ENCODE measurements at places on chromosomes 13 and 19. TPM values are rescaled to one million over a fixed set of nuclear protein-coding genes. Genes with fewer than 3 reads are reported as not detected.

GRCh38 chr19:39264306-39265290 is 3.6 kb upstream of the IFNL2 start:
- DNase-seq = no peak
- no peak overlapping the region for H3K27ac ChIP-seq
- H3K27me3 ChIP-seq = peaks cover 14% of the 10 kb centered on the region
- no peaks in the 10 kb centered on the region for H3K36me3 ChIP-seq

DNA sequence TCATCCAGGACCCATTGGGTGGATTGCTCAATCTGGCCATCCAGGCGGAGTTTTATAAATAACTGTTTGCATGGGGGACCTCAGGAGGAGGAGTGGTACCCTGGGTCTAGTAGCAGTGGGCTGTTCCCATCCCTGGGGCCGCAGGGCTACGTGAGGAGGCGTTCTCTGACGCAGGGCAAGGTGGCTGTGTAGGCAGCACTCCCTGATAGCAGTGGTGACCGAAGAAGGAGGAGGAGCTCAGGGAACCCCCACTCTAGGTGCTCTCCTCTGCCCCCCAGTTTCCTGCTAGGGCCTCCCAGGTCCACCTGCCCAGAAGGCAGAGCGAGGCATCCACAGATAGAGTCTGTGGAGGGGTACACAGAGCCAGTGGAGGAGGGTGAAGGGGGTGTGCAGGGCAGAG is 64.1 kb downstream of the CCNE1 start:
- no peak for DNase-seq
- no peak overlapping the region for H3K27ac ChIP-seq
- H3K27me3 ChIP-seq = peaks cover 19% of the 10 kb centered on the region

GRCh38 chr13:113996081-113996911 is 22.4 kb upstream of the C13orf46 start:
- H3K4me3 ChIP-seq = no peak overlapping the region
- H3K36me3 ChIP-seq = peaks cover 5% of the 10 kb centered on the region
- no peak overlapping the region for H3K27ac ChIP-seq
- peaks cover 3% of the 10 kb centered on the region for H3K4me1 ChIP-seq

DNA sequence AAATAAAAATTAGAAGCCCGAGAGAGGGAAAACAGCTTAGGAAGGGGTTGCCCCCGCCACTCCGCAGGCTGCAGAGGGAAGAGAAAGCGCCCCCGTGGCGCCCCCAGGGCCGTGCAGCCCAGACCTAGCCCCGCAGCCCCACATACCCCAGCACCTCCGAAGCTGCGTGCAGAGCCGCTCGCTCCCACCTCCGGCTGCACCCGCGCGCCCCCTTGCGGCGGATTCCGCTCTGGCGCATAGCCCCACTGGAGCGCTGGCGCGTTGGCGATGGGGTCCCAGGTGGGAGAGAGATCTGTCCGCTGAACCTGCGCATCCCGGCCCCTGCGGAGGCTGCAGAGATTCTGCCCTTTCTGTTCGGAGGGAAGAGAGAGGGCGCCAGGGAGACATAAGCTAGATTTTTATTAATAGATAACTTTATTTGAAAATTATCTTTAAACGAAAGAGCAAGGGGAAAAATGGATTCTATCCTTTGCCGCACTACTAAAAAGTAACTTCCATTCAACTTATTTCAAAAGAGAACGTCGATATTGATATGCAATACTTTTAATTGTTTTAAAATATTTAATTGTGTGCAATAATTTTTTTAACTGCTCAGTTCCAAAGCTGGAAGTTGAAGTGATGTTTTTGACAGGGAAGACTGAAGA is 11.7 kb upstream of the CLN5 start:
- peak overlapping the region; percentile 72 for H3K4me3 ChIP-seq
- H3K36me3 ChIP-seq = no peaks in the 10 kb centered on the region
- H3K27ac ChIP-seq = no peak overlapping the region
- peaks cover 5% of the 10 kb centered on the region for H3K27me3 ChIP-seq
- H3K4me1 ChIP-seq = peaks cover 4% of the 10 kb centered on the region
- peak; percentile 86 for DNase-seq

Gene CEACAM6
- total RNA-seq = not detected

Gene SMIM44
- not detected for total RNA-seq

- H3K27me3 ChIP-seq = no peaks in the 10 kb centered on the region
- peaks cover 57% of the 10 kb centered on the region for H3K4me1 ChIP-seq
- no peak for DNase-seq
- H3K36me3 ChIP-seq = peaks cover 33% of the 10 kb centered on the region
Measured at GRCh38 chr19:33376423-33376822, 2.9 kb downstream of the CEBPG start.

GRCh38 chr19:15488489-15489226 is 9.4 kb upstream of the PGLYRP2 start:
- no peak for DNase-seq
- H3K27me3 ChIP-seq = no peaks in the 10 kb centered on the region
- H3K4me1 ChIP-seq = no peaks in the 10 kb centered on the region
- no peak overlapping the region for H3K27ac ChIP-seq
- H3K36me3 ChIP-seq = no peaks in the 10 kb centered on the region
- H3K4me3 ChIP-seq = no peak overlapping the region

DNA sequence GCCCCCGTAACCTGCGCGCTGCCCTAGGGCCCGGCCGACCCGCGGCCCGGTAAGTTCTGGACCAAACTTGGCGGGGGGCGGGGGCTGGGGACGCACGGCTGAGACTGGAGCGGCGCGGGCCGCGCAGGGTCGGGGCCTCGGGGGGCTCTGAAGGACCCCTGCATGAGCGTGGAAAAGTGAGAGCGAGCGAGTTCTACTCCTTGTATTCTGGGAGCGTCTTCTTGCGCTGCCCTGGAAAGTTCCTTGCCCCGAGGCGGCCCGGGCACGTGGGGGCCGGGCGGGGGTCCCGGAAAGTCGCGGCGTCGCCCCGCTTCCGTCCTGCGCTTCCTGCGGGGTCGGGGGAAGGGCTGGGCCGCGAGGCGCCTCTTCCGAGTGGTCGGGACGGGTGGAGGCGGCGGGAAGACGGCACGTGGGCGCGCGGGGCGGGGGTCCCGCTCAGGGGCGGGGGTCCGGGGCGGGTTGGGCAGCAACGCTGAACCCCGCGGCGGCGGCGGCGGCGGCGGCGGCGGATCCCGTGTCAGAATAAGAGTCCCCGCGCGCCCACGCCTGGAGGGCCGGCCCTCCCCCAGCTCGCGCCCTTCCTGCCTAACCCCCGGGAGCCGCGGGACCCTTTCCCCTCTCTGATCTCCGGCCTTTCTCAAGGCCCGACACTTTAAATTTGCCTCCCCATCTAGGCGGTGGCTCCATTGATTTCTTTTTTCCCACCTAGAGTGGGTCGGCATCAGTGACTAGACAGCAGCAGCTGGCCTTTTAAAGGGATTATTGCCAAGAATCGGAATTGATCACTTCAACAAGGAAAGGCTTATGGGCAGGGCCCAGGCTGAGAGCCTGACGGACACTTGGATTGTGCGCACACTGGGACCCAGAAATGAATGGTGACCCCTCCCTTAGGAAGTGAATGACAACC is 749 bp downstream of the GATAD2A start:
- H3K4me1 ChIP-seq = peaks cover 76% of the 10 kb centered on the region
- peak overlapping the region; percentile 95 for H3K4me3 ChIP-seq
- H3K27me3 ChIP-seq = no peaks in the 10 kb centered on the region
- DNase-seq = peak; percentile 34

DNA sequence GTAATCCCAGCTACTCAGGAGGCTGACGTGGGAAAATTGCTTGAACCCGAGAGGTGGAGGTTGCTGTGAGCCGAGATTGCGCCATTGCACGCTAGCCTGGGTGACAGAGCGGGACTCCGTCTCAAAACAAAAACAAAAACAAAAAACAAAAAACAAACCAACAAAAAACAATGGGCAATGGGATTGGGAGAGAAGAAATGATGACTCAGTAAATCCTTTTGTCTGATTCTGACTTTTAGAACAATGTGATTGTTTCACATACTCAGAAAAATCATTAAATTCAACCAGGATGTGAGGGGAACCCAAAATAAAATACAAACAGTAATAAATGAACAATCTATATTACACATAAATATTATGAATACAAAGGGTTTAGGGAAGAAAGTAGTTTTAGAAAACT is 5.1 kb downstream of the ZNF565 start:
- no peak overlapping the region for H3K27ac ChIP-seq
- DNase-seq = no peak
- H3K4me3 ChIP-seq = no peak overlapping the region
- peaks cover 8% of the 10 kb centered on the region for H3K36me3 ChIP-seq
- no peaks in the 10 kb centered on the region for H3K27me3 ChIP-seq
